ENCODE measurements at places on chromosomes 13 and 19. TPM values are rescaled to one million over a fixed set of nuclear protein-coding genes. Genes with fewer than 3 reads are reported as not detected.

- no peak for DNase-seq
These were observed 2.2 kb downstream of the IGFLR1 start for GRCh38 chr19:35740108-35740422.

The SMIM44 gene
- not detected for total RNA-seq

The SAFB gene
- 115 TPM for total RNA-seq

DNA sequence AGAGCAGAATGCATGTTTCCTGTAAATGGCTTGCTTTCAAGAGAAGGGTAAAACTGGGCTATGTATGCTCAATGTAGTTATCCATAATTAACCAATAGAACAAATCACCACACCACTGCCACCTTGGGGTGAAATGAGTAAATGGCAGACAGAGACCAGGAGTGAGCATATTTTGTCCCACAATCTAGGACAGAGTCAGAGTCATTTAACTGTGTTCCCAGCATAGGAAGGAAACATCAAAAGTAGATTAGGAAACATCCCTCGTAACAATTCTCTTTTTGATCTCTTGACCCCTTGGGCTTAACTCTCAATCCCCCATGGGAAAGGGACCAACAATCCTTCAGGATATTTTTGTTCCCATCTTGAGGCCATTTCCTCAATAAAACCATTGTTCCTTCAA lies 224.8 kb downstream of the NHLRC3 start:
- DNase-seq: peak; percentile 58

GRCh38 chr19:45322311-45322710 lies 364 bp downstream of the CKM start:
- DNase-seq: no peak

The DKKL1 gene
- 0.89 TPM for total RNA-seq

GRCh38 chr19:49551531-49551930 lies 23.7 kb downstream of the RCN3 start:
- DNase-seq: no peak

The LHB gene
- not detected for total RNA-seq

The ZFP28 gene
- total RNA-seq: 16.0 TPM

DNA sequence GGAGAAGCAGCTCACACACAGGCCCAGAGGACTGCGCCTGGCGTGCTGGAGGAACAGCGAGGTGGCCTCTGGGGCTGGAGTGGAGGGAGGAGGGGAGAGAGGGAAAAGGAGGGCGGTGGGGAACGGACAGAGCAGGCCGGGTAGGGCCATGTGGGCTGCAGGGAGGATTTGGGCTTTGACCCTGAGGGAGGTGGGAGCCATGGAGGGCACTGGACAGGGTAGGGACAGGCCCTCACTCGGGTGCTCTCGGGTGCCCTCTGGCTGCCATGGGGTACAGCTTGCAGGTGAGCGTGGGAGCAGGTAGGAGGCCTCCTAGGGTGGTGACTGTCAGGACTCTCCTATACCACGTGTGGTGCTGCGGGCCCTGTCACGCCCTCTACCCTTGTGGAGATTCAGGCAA lies 22.8 kb downstream of the PLIN4 start:
- no peak for DNase-seq

- peak; percentile 83 for DNase-seq
These were observed 845.3 kb downstream of the DIAPH3 start for GRCh38 chr13:59318320-59318930.

The CYP2A7 gene
- total RNA-seq: not detected

GRCh38 chr13:30116379-30116778 lies 191.0 kb downstream of the KATNAL1 start:
- no peak for DNase-seq

DNA sequence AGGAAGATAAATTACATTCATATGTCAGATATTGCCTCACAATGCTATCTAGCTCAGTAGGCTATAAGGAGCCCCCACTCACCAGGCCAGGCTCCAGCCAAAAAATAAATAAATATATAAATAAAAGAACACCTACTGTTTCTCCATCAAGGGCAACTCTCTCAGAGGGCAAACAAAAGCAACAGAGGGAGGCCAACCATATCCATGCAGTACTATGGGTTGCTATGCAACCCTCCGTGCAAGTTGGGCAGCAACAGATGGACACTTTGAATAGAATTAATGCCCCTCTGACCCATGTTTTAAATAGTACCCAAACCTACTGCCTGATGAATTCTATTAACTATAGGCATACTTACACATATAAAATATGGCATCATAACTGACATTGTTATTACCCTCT lies 279.8 kb upstream of the EDNRB start:
- DNase-seq: no peak

The MEF2B gene
- total RNA-seq: 4.7 TPM

DNA sequence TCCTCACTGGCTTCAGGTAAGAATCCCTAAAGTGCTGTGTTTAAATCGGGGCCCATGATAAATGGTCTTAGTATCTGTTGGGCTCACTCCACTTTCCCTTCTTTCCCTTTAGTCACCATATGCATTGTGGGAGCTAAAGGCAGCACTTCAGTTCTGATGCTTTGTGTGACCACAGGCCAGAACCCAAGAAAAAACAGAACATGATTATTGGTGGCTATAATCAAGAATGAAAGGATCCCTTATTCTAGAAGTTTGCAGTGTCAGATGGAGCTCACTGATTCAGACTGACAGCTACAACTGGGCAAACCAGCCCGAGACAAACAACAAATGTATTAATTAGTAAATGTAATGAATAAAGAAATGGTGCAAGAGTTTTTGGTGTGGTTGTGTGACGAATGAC lies 57.3 kb upstream of the POMP start:
- no peak for DNase-seq

DNA sequence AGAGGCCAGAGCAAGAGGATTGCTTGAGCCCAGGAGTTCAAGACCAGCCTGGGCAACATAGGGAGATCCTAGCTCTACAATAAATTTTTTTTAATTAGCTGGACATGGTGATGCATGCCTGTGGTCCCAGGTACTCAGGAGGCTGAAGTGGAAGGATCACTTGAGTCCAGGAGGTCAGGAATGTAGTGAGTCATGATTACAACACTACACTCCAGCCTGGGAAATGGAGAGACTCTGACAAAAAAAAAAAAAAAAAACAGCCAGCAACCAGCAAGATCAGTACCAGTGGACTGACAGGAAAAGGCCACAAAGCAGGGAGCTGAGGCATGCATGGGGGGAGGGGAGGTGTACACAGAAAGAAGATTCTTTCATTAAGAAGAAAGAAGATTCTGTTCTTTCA lies 52.7 kb upstream of the RFXAP start:
- no peak for DNase-seq

DNA sequence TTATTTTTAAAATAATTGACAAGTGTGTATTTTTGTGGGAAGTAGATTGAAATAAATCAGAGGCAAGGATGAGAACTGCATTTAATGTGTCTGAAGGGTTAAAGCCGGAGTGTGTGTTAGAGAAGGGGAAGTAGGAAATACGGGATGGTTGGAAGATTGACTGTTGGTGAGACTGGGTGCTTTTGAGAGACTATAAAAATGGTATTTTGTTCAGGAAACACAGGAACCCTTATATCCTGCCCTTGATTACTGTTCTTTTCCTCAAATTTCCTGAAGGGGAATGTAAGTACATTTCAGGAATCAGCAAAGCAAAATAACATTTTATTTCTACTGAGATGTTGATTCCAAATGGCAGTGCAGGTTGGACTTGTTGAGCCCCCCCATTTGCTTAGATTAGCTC lies 15.1 kb downstream of the IFT88 start:
- DNase-seq: no peak

DNA sequence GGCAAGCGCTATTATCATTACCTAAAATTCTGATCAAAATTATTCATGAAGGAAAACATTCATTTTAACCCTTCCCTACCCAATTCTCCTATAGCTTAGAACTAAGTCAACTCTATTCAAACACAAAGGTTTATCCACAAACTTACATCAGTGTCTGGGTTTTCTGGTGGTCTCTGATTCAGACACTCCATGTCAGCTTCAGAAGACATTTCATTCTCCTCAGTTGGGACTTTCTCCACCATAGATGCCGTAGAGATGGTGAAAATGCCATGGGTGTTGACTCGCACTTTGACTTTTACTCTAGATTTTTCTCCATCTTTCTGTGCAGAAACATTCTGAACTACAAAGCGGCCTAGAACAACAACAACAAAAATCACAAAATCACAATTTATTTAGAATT lies 16.3 kb downstream of the HSPH1 start:
- DNase-seq: no peak

The SLC25A41 gene
- total RNA-seq: 0.27 TPM

- no peak for DNase-seq
These were observed 26.9 kb downstream of the SMARCA4 start for GRCh38 chr19:10987571-10988297.

DNA sequence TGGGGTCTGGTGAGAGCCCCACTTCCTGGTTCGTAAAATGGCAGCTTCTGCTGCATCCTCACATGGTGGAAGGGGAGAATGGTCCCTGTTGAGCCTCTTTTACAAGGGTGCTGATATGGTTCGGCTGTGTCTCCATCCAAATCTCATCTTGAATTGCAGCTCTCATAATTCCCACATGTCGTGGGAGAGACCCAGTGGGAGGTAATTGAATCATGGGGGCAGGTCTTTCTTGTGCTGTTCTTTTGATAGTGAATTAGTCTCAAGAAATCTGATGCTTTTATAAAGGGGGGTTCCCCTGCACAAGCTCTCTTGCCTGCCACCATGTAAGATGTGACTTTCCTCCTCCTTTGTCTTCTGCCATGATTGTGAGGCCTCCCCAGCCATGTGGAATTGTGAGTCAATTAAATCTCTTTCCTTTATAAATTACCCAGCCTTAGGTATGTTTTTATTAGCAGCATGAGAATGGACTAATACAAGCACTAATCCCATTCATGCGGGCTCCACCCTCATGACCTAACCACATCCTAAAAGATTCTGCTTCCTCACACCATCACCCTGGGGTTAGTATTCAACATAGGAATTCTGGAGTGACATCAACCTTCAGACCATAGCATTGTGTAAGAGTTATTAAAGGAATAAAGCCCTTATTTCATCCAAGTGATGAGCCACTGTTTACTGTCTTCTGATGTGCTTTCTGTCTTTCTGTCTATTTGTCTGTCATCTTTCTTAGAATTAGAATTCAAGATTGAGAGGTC lies 159.0 kb upstream of the IRS2 start:
- DNase-seq: no peak

The CALM3 gene
- 237 TPM for total RNA-seq

The SIGLEC9 gene
- total RNA-seq: 5.3 TPM

DNA sequence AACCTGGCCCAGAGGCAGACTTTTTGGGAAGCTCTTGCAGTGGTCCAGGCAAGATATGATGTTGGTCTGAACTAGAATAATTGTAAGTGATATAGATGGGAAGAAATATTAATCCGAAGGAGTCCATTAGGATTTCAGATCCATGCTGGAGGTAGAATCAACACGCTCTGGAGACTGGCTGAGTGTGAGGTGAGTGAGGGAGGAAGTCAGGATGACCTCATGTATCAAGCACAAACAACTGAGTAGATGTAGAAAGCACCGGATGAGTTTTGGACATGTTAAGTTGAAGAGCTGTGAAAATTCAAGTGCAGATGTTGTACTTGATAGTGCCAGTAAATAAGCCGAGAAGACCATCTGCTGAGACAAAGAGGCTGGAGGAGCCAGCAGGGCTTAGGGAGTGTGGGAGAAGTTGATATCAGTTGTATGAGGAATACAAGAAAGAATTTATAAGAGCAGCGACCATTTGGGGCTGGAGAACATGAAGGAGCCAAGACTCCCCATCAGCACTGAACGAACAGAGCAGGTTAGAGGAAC lies 5.3 kb upstream of the CNMD start:
- DNase-seq: no peak

DNA sequence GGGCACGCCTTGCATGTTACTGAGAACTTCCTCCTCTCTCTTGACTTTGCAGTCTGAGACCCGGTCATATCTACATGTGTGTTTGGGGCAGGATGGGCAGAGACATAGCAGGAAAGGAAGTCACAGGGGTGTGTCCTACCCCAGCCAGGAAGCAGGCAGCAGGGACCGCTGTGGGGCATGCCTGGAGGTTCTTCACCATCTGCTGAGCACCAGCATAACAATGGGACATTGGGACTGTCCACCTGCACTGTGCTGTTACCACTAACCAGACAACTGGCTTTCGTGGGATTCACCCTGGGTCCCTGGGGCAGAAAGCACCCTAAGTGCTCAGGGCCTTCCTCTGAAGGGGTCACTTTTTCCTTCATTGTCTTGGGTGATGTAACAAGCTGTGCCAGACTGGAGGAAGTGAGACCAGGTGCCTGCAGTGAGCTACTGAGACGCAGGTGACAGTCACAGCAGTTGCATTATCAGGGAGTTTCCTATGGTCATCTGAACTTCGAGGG lies 2.6 kb upstream of the HAUS5 start:
- no peak for DNase-seq

- no peak for DNase-seq
These were observed 12.5 kb downstream of the GJB6 start for GRCh38 chr13:20219577-20219976.

DNA sequence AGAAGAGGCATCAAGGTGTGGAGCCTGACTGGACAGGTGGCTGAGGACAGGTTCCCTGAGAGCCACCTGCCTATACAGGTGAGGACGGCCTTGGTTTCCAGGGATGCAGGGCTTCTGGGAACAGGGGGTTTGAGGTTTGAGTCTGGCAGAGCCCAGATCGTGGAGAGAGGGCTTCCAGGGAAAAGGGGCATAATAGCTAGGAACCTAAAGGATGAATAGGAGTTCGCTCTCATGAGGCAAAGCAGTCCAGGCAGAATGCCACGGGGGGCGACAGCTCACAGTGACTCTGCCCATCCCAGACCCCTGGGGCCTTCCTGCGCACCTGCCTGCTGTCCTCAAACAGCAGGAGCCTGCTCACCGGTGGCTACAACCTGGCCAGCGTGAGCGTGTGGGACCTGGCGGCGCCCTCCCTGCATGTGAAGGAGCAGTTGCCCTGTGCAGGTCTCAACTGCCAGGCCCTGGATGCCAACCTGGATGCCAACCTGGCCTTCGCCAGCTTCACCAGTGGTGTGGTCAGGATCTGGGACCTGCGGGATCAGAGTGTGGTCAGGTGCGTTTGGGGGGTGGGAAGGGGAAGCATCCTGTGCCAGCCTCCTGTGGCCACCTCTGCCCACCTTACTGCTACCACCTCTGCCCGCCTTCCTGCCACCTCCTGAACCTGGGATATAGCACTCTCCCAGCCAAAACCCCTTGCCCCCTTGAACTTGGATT lies 12.0 kb downstream of the TLE6 start:
- DNase-seq: no peak

The TEX26 gene
- total RNA-seq: 0.31 TPM

- DNase-seq: no peak
These were observed 4.0 kb downstream of the ZNF565 start for GRCh38 chr19:36210497-36210896.

DNA sequence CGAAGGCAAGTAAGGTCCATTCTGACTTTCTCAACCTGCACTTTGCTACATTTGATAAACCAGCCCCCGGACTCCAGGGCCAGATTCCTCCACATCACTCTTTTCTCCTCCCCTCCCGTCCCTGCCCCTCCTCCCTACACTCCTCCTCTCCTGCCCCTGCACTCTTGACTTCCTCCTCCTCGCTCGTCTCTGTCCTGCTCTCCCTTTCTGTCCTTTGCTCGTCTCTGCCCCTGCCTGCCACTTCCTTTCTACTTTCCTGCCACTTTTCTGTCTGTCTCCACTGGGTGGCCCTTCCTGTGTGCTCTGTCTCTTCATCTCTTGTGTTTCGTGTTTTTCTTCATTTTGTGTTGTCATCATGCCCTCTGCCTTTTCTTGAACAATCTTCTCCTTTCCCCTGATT lies 7.0 kb downstream of the U2AF2 start:
- DNase-seq: no peak

- no peak for DNase-seq
These were observed 473 bp upstream of the SCN1B start for GRCh38 chr19:35029737-35030256.

- no peak for DNase-seq
These were observed 173.8 kb downstream of the KATNAL1 start for GRCh38 chr13:30133554-30133912.

The CDX2 gene
- not detected for total RNA-seq

GRCh38 chr13:26390203-26390602 lies 136.3 kb downstream of the CDK8 start:
- no peak for DNase-seq

The IQCN gene
- 12.7 TPM for total RNA-seq
